ENCODE measurements at places on chromosomes 3 and 15.

- no peak for DNase-seq
Observed at GRCh38 chr3:99945328-99945995, 127.8 kb downstream of the CMSS1 start.

DNA sequence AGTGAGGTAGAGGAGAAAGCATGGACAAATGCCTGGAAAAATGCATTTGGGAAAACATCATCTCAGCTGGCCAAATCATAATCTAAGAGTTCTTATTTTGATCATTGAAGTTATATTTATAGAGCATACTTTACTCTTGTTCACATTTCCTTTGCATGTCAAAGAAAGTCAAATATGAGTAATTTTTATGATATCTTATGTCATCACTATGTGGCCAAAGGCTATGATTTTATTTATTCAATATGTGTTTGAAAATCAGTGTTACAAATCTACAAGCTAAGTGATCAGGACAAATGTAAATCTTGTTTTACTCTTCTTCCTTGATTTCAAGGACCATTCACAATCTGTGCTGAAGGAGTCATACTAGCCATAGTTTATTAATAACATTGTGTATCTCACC lies 237.2 kb upstream of the DPH6 start:
- no peak for DNase-seq

- DNase-seq: no peak
Observed at GRCh38 chr3:150222691-150223489, 185.2 kb upstream of the TSC22D2 start.

DNA sequence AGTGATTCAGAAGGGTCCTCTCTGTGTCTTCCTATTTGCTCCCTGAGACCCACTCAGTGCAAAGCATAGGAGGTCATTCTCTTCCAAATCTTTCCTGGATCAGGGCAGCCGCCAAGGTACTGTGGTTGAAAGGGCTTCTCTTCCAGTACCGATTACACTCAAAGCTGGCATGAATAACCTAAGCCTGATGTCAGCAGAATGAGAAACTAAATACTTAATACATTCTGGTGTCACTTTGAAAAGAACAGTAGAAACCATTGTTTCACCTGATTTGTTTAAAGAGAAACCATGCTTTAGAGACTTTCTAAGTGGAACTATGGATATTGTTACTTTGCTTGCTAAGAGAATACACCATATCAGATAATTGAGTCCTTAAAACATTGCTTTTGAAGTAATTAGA lies 50.2 kb downstream of the PDHB start:
- no peak for DNase-seq

GRCh38 chr3:50258029-50258680 lies 10.8 kb upstream of the SEMA3B start:
- DNase-seq: no peak
